Neural crest cell (in vitro differentiated cells): ENCODE measurements at places on chromosomes 6 and 20. TPM values are rescaled to one million over a fixed set of nuclear protein-coding genes. Genes with fewer than 3 reads are reported as not detected.

BPIFB1 gene
- total RNA-seq: not detected in 2 replicates

GRCh38 chr6:87378947-87379346 is 28.8 kb upstream of the CFAP206 start:
- no peaks in the 10 kb centered on the region for H3K4me1 ChIP-seq
- H3K27ac ChIP-seq: no peak overlapping the region
- DNase-seq: no peak
- H3K4me3 ChIP-seq: no peak overlapping the region
- no peaks in the 10 kb centered on the region for H3K27me3 ChIP-seq
- H3K36me3 ChIP-seq: peaks cover 5% of the 10 kb centered on the region

MPC1 gene
- total RNA-seq: 32.0 and 32.6 TPM in 2 replicates

CNKSR3 gene
- 11.7 and 11.8 TPM in 2 replicates for total RNA-seq

DNA sequence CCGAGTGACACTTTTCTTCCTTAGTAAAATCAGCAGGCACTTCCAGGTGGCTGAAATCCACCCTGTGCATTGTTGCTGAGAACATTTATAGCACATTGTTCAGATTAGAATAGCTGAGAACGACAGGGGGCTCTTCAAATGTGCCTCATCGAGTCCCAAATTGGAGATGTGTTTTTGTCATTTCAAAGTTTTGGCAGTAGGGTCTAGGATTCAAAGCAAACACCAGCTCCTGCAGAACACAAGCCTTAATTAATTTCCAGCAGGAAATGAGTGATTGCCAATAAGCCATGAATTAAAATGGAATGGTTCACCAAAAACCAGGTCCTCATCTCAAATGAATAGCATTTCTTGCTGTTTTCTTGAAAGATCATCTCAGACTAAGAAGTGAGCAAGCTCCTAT is 171.6 kb downstream of the PLCB1 start:
- peaks cover 22% of the 10 kb centered on the region for H3K4me1 ChIP-seq
- H3K27ac ChIP-seq: no peak overlapping the region
- H3K36me3 ChIP-seq: no peaks in the 10 kb centered on the region

- no peak overlapping the region for H3K4me3 ChIP-seq
- no peak overlapping the region for H3K27ac ChIP-seq
- no peaks in the 10 kb centered on the region for H3K27me3 ChIP-seq
- H3K4me1 ChIP-seq: peaks cover 20% of the 10 kb centered on the region
- peaks cover 6% of the 10 kb centered on the region for H3K36me3 ChIP-seq
These were observed 110.4 kb downstream of the LIN28B start for GRCh38 chr6:105067329-105067728.

- H3K27me3 ChIP-seq: no peaks in the 10 kb centered on the region
- H3K4me1 ChIP-seq: peaks cover 11% of the 10 kb centered on the region
- DNase-seq: no peak
- H3K4me3 ChIP-seq: no peak overlapping the region
- no peaks in the 10 kb centered on the region for H3K36me3 ChIP-seq
These were observed 376.6 kb upstream of the JAG1 start for GRCh38 chr20:11050350-11050749.

ZNF311 gene
- 1.2 and 1.3 TPM in 2 replicates for total RNA-seq

C6orf15 gene
- not detected in 2 replicates for total RNA-seq

SLC35F1 gene
- total RNA-seq: 41.4 and 43.1 TPM in 2 replicates

- H3K4me3 ChIP-seq: no peak overlapping the region
- H3K27ac ChIP-seq: no peak overlapping the region
- no peak for DNase-seq
- H3K4me1 ChIP-seq: peaks cover 60% of the 10 kb centered on the region
These were observed 30.4 kb downstream of the AFDN start for GRCh38 chr6:167856999-167857660.

GRCh38 chr6:18386298-18386976 is 713 bp upstream of the RNF144B start:
- peaks cover 19% of the 10 kb centered on the region for H3K4me1 ChIP-seq
- H3K27ac ChIP-seq: no peak overlapping the region
- peaks cover 42% of the 10 kb centered on the region for H3K27me3 ChIP-seq
- no peaks in the 10 kb centered on the region for H3K36me3 ChIP-seq
- H3K4me3 ChIP-seq: peak overlapping the region; percentile 88

DNA sequence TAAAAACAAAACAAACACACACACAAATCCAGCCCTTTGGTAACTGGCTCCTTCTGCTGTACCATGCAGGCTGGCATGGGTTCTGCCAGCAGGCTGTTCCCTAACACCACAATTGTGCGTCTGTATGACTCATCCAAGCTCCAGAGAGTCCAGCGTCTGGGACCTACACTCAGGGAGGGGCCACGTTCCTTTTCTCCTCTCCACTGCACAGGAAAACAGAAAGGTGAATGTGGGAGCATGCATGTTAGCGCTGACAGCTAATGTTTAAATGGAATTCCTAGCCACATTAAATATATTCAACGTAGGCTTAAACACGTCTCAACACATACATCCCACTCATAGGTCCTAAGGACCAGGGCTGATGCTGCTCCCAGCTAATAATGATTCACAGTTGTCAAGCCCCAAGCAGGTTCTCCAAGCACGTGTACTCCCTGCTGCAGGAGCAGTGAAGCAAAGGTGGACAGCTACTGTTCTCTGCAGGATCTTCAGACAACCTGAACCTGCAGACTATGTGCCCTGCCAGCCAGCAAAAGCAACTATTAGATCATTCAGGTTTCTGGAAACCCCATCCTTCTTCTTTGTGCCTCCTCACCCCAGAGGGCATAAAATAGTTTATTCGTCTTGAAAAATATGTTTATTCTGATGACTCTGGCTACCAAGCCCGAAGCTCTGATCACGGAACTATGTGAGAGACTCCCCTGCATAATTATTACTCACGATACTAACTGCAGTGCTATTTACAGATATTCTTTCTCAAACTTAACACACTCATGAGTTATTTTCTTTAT is 20.9 kb downstream of the MAP1LC3A start:
- H3K4me3 ChIP-seq: no peak overlapping the region

DNA sequence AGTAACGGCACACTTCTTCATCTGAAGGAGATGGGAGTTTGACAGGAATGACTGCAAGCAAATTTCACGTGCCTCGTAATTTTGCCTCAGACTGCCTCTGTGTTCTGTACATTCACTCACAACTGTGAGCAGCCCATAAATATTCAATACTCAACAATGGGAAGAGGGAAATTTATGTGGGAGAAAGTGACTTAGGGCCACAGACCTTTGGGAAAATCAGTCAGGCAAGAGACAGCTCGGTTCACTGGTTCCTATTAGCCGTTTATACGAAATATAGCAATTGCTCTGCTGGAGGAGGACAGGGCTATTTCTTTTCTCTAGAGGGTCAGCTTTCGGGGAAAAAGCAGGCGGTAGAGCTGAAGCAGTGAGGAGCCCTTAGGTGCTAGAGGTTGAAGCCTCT is 28.0 kb downstream of the OPN5 start:
- peaks cover 7% of the 10 kb centered on the region for H3K4me1 ChIP-seq
- H3K27me3 ChIP-seq: no peaks in the 10 kb centered on the region
- H3K36me3 ChIP-seq: no peaks in the 10 kb centered on the region

DNA sequence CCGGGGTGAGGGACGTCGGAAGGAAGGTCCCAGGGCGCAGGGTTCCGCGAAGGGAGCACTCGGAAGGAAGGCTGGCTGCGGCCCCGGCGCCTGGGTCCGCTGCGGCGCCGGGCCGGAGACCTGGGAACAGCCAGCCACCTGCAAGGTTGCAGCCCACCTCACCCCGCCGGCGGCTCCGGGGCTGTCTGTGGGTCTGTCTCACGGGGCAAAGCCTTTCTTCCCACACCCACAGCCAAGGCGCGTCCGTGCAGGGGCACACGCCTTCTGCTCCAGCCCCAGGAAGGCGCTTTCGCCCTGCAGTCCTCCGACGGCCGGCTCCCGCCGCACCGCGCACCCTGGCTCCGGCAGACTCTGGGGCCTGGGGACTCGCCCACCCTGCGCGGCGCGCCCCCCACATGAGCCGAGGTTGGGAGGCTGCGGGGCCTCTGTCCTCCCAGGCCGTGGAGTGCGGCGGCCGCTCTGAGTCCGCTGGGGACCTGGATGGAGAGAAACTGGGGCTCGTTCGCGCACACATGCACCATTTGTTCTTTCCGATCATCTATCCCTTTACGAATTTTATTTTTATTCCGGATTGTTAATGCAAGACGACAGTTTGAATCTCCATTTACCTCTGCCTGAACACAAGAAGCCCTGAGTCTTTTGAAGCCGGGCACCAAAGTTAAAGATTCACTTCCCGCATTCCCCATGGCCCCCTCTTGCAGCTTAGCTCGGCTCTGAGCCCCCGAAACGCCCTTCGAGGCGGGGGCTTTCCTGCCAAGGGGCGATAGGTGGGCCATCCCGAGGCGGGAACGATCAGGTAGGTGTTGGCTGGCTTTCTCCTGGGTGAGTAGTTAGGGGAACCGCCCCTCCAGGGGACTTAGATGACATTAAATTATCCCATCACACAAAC is 4.5 kb upstream of the FOXC1 start:
- no peak overlapping the region for H3K27ac ChIP-seq
- peaks cover 31% of the 10 kb centered on the region for H3K4me1 ChIP-seq
- peaks cover 72% of the 10 kb centered on the region for H3K27me3 ChIP-seq
- H3K36me3 ChIP-seq: no peaks in the 10 kb centered on the region

SNX21 gene
- 16.8 and 19.4 TPM in 2 replicates for total RNA-seq

GPR6 gene
- not detected in 2 replicates for total RNA-seq

GRCh38 chr20:32976746-32977145 is 27.5 kb downstream of the SUN5 start:
- DNase-seq: no peak
- no peaks in the 10 kb centered on the region for H3K36me3 ChIP-seq
- H3K4me3 ChIP-seq: no peak overlapping the region
- H3K27ac ChIP-seq: no peak overlapping the region
- no peaks in the 10 kb centered on the region for H3K27me3 ChIP-seq
- H3K4me1 ChIP-seq: peaks cover 54% of the 10 kb centered on the region

- peaks cover 11% of the 10 kb centered on the region for H3K4me1 ChIP-seq
- H3K27me3 ChIP-seq: peaks cover 5% of the 10 kb centered on the region
- no peak overlapping the region for H3K27ac ChIP-seq
- H3K36me3 ChIP-seq: no peaks in the 10 kb centered on the region
These were observed 38.7 kb downstream of the SPDEF start for GRCh38 chr6:34517461-34517881.

PHIP gene
- total RNA-seq: 50.0 and 52.3 TPM in 2 replicates

DNA sequence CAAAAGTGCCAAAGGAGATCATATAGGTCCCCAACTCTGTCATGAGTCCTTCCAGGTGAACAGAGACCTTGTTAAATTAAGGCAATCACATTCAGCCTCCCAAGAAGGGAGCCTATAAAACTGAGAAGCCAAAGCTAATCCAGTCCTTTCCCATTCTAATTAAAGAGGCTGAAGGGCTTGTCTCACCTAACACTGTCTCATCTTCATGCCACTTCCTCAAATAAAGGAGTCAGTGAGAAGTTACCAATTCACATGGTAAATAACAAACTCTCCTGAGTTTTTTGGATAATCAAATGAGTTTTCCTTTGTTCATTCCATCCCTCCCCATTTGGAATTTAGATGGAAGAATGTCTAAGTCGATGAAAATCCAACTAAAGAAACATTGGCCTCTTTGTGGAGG is 242.8 kb downstream of the UST start:
- no peak for DNase-seq
- H3K4me1 ChIP-seq: no peaks in the 10 kb centered on the region
- H3K36me3 ChIP-seq: peaks cover 9% of the 10 kb centered on the region
- no peaks in the 10 kb centered on the region for H3K27me3 ChIP-seq

- H3K36me3 ChIP-seq: no peaks in the 10 kb centered on the region
- H3K27me3 ChIP-seq: peaks cover 32% of the 10 kb centered on the region
- no peak overlapping the region for H3K27ac ChIP-seq
These were observed 7.0 kb downstream of the TMEM200A start for GRCh38 chr6:130372786-130373185.

- no peak overlapping the region for H3K27ac ChIP-seq
- no peak overlapping the region for H3K4me3 ChIP-seq
- H3K4me1 ChIP-seq: peaks cover 13% of the 10 kb centered on the region
- no peak for DNase-seq
These were observed 18.8 kb upstream of the EZR start for GRCh38 chr6:158837684-158838625.

DNA sequence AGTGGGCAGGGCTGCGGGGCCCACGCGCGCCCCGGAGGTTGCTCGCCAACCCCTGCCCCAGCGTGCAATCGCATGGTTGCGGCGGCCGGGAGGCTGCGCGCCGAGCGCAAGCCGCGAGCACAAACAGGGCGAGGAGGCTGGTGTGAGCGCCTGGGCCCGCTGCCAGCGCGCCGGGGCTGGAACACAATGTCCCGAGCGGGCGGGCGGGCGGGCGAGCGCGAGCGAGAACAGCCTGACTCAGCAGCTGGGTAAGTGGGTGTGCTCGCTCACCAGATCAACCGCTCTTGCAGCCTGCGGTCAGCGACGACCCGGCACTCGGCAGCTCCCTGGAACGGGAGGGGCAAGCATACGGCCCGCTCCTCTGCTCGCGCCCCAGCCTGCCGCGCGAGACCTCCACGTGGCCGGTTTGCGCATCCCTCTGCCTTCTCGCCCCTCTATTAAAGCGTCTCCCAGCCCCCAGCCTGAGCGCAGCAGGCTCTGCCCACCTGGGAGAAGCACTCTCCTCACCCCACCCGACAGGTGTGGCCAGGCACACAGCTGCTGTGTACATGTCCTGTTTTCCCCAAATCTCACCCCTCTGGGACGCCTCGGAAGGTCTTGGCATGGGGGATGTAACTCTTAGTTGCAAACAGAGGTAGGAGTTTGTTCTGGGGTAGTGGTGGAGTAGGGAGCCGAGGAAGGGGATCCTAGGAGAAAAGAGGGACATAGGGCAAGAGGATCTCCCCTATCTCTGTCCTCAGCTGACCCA is 8.7 kb upstream of the ARMC12 start:
- H3K4me1 ChIP-seq: peaks cover 70% of the 10 kb centered on the region
- H3K27ac ChIP-seq: peak overlapping the region; percentile 91
- DNase-seq: peak; percentile 44
- H3K36me3 ChIP-seq: no peaks in the 10 kb centered on the region
- no peaks in the 10 kb centered on the region for H3K27me3 ChIP-seq
- peak overlapping the region; percentile 95 for H3K4me3 ChIP-seq

DNA sequence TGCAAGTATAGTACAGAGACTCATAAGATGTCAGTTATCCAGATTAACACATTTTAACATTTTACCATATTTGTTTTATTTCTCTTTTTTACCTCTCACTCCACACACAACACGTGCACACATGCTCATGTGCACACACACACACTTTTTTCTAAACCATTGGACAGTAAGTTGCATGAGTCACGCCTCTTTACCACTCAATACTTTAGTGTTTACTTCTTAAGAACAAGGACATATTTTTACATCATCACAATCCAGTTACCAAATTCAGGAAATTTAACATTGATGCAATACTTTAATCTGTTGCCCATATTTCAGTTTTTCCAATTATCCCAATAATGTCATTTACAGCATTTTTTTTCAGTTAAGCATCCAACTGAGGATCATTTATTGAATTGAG is 109.0 kb downstream of the RIN2 start:
- peaks cover 13% of the 10 kb centered on the region for H3K36me3 ChIP-seq
- no peak for DNase-seq
- no peak overlapping the region for H3K4me3 ChIP-seq
- H3K27ac ChIP-seq: no peak overlapping the region
- H3K27me3 ChIP-seq: no peaks in the 10 kb centered on the region

GRCh38 chr6:4645713-4646360 is 130.4 kb upstream of the CDYL start:
- H3K36me3 ChIP-seq: no peaks in the 10 kb centered on the region
- peaks cover 18% of the 10 kb centered on the region for H3K4me1 ChIP-seq
- H3K27ac ChIP-seq: no peak overlapping the region
- peak overlapping the region; percentile 27 for H3K4me3 ChIP-seq
